Suprapubic skin (tissue), 4 donors: ENCODE measurements at places on chromosomes 1 and 21. TPM values are rescaled to one million over a fixed set of nuclear protein-coding genes. Genes with fewer than 3 reads are reported as not detected.

PTCH2 gene
- 1.2 TPM for total RNA-seq

DNA sequence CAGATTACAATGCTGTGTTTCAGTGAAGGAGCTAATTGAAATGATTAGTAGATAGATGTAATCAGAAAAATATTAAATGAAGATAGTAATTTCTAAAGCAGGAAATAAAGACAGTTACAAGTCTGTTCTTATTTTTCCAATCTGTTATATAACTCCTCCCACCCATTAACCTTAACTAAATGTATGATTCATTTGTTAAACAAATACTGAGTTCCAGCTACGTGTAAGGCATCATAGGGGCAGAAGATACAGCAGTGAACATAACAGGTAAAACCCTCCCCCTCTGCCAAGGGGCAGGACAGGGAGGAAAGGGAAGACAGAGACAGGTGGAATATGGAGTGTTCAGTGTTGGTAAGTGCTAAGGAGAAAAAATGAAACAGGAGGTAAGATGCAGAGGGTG is at the start of gene FAM177B:
FAM177B (plus strand) TSS at position 231 of the 400 bp plus-strand sequence. CDS start 9,344 bp downstream, outside the sequence.
- no peak for DNase-seq

FCMR gene
- total RNA-seq, result 0.39 TPM

DNA sequence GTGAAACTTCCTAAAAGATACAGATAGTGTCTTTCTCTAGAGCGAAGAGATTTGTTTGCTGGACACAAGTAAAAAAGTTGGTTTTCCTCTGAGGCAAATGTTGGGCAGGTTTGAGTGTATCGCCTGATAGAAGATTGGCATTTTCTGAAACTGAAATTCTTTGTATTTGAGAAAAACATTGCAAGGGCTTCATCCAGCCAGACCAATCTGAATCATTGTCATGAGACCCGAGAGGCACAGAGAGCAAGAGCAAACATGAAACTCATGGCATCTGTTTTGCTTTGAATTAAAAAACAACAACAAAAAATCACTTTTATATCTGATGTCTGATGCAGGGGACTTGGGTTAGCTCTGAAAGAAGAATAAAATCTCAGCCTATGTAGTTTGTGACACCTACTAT is 379.3 kb upstream of the NCAM2 start:
- DNase-seq, result no peak

DNA sequence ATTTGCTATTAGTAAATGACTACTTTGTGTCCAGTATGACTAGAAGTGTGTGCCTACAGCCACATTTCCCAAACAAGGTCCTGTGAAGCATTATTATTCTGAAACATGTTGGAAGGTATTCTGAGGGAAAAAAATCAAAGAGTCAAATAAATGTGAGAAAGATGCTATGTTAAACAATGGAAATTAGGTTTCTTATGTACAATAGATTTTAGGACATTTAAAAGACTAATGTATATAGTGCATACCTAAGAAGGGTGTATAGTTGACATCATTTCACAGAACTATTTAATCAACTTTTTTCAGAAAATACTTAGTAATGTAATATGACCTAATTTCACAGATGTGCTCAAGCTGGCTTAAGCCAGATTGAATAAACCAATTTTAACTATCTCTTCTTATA is 582.5 kb downstream of the USP25 start:
- no peak for DNase-seq

GRCh38 chr1:30665216-30666010 is 58.0 kb downstream of the MATN1 start:
- DNase-seq, result peak; percentile 31

SLC35E2B gene
- 59.9 TPM for total RNA-seq

FCGR3B gene
- 1.5 TPM for total RNA-seq

GRCh38 chr1:51518033-51518585 is 957 bp downstream of the EPS15 start:
- DNase-seq, result peak; percentile 82

UBQLN4 gene
- total RNA-seq, result 42.2 TPM

DNA sequence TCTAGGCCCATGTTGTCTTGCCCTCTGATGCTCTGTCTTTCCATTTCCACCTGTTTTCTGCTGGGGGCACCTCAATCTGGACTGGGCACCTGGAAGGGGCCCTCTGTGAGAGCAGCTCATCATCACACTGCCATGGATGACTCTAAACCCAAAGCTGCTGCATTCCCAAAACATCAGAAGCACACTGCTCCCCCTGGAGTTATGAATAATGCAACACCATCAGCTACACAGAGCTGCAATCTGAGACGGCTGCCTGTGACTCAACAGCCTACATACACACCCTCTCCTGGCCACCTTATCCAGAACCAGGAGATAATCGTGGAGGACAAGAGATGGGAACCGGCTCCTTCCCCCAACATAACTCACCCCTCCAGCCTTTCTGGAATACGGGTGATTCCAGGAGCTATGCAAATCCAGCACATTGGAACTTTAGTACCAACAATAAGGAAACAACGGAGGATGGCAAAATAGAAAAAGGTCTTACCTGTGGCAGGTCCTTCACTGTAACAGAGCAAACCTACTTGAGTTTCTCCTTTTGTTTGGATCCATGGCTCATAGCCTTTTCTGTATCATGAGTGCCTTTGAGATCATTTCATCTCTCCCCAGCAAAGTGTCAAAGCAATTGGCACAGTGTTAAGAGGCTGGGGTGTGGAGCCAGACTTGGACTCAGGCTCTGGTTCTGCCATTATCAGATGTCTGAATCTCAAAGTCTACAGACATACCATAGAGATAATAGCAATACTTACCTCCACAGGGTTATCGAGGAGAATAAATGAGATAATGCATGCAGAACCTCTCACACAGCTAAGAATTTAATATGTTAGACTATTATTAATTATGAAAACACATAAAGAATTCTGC is 29.3 kb downstream of the AK2 start:
- DNase-seq, result no peak

GFI1 gene
- total RNA-seq, result not detected

GRCh38 chr1:19344372-19344810 is 32.3 kb downstream of the SLC66A1 start:
- no peak for DNase-seq

DNA sequence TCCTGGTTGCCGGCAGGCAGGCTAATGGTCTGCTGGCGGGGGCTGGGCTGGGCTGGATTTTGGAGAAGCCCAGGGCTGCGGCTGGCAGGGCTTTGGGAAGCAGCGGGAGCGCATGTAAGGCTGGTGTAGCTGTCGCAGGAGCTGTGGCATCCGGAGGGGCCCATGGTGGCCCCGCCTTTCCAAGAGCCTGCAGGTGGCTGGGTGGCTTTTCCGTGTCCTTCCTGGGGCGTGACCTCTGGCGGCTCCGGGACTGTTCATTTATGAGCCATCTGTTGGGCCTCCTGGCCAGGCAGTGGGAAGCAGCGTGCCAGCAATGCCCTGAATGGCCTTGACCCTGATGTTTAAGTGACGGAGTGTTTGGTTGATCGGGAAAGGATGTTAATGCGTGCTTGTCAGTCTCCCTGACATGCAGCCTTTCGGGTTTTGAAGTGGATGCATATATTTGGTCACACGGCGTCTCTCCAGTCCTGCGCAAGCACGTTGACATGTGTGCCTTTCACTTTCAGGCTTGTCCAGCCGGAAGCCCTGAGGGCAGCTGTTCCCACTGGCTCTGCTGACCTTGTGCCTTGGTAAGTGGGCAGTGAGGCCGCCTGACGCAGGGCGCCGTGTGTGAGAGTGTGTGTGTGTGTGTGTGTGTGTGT is 38.5 kb downstream of the AGPAT3 start:
- no peak for DNase-seq

GRCh38 chr1:60564916-60565750 is 491.6 kb upstream of the C1orf87 start:
- DNase-seq, result no peak

DNA sequence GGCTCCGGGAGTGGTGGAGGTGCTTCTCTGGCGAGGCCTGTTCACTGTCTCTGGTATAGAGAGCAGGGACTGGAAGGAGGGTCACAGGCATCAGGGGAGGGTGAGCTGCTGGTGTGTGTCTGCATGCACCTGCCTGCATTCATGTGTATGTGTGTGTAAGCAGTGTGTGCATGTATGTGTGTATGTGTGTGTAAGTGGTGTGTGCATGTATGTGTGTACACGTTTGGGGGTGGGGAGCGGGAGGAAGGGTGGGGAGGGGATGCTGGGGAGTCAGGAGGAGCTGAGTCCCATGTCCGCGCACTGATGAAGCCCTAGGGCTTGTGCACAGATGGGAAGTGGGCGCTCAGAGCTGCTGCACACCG is 49.0 kb downstream of the ARHGEF16 start:
- no peak for DNase-seq

- no peak for DNase-seq
Measured at GRCh38 chr1:44707112-44707881, 23.7 kb downstream of the RNU5D-1 start.

DNA sequence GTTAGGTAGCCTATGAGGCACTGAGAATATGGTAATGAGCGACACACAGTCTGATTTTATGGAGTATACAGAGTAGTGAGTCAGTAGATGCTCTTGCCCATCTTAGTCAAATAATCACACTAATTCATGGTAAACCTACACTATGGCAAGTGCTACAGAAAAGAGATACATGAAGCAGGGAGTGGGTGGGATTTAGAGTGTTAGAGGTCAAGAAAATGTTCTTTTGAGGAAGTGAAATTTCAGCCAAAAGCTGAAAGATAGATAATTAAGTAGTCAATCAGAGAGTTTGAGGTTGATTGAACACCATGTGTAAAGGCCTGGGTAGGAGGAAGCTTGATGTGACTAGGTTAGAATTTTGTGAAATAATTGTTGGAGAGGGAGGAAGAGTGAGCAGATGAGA is 14.7 kb downstream of the MDM4 start:
- DNase-seq, result no peak

DNA sequence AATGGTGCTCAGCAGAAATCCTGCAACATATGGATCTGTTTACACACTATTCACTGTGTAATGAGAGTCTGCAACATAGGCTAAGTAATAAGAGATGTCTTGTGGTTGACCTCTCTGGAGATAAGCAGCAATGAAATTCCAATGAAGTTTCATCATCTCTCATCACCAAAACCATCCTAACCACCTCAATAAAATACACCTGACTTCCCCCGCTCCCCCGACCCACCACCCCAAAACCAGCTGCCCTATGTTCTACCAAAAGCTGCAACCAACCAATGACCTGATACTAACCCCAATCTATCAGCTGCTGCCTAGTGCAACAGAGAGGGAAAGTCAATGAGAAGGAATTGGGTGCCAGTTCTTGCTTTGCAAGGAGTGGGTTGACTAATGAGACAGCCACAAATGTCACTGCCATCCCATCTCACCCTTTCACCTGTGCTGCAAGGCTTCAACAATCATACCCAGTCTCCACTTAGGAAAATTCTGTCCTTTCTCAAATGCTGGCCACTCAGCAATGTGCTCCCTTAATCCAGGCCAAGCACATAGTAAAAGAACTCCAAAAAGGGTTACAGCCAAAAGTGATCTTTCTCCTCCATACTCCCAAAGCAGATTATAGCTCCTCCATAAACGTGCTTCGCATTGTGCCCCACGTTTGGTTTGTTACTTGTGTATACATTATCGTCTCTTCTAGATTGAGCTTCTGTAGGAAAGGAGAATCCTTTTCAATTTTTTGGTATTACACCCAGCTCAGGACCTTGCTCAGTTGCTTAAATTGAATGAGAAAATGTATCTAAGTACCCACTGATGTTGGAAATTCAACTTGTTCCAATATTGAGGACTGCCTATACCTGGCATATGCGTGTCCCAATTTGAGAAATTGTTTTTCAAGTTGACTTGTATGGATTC is 29.0 kb downstream of the MRPL39 start:
- DNase-seq, result no peak

DNA sequence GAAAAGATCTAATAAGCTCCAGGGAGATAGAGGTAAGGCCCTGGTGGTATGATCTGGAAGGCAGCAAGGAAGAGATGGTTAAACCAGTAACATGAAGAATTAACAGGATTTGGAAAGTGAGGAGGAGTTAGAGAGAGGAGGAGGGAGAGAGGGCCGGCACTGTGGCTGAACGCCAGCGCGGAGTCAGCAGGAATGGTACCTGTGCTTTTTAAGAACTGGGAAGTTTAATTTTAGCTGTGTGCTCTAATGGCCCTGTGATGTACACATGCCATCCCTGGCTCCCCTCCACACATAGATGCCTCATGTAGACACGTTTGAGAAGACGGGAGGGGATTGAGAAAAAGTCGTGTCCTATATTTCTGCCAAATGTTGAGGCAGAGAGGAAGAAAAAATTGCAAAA is 13.8 kb upstream of the AVPR1B start:
- no peak for DNase-seq

DNA sequence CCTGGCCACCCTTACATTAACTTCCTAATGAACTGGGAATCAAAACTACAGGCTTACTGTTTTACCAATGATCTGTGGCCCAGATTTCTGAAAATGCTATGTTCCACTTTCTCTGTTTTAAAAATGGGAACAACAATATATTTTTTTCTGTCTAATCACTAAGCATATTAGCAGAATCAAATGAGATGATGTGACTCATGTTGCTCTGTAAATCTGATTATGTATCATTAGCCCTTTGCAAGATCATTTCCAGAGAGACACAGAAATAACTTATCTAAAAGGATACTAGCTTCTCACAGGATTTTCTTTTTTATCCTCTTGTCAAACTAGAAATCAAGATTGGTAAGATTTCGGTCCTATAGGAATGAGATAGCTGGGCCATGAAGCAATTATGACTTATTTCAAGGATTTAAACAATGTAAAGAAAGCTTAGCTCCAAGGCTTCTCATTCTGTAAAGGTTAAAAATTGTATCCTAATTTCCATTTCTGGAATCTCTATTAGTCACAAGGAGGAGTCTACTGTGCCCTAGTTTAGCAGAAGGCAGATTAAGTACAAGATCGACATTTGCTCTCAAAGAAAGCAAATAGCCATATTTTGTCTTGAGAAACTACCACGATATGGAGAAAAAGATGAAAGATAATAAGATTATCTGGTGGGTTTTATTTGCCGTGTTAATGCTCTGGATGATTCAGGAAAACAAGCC is 32.4 kb upstream of the CAMSAP2 start:
- DNase-seq, result no peak

SSR2 gene
- 271 TPM for total RNA-seq

TNFRSF4 gene
- total RNA-seq, result 0.42 TPM

DNA sequence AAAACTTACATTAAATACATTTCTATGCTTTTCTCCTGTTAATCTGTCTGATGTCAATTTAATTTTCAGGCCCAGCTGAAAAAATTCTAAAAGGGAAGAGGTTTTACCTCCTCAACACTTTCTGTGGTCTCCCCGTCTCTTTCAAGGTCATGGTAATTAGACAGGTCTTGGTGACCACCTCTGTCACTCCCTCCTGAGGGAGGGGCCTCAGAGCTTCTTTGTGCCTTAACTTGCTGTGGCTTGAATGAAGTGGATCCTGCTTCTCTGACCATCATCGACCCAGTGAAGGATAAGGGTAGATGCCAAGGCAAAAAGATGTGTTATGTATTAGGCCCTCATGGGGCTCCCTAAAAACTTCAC is 40.8 kb upstream of the OSBPL9 start:
- no peak for DNase-seq

- DNase-seq, result no peak
Measured at GRCh38 chr1:51908499-51908898, 30.0 kb upstream of the NRDC start.

RGS18 gene
- 0.40 TPM for total RNA-seq

- DNase-seq, result peak; percentile 86
Measured at GRCh38 chr1:156052862-156053767, 483 bp downstream of the UBQLN4 start.

- DNase-seq, result no peak
Measured at GRCh38 chr1:170067253-170067819, 7.2 kb downstream of the KIFAP3 start.
